ENCODE measurements at places on chromosomes 13 and 19. TPM values are rescaled to one million over a fixed set of nuclear protein-coding genes. Genes with fewer than 3 reads are reported as not detected.

SELENOV gene
- not detected for polyA plus RNA-seq

GRCh38 chr19:18062028-18062427 is 24.7 kb downstream of the IL12RB1 start:
- no peak for DNase-seq

SHISA7 gene
- not detected for polyA plus RNA-seq

ZIC2 gene
- polyA plus RNA-seq = not detected

DNA sequence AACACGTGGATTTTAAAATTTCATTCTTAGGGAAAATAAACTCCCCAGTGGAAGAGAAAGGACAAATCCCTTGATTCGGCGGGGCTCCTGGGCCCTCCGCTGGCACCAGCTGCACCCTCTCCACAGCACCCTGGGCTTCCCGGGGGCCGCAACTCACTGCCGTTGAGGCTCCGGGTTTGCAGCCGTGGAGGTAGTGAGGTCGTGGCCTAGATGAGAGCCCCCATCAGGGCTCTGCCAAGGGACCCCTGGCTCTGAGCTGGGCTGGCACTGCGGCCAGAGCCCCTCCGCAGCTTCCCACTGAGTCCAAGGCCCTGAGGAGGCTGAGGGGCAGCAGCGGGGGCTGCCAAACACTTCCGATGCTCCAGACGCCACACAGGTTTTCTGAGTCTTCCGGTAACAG is 133.7 kb upstream of the MCF2L start:
- DNase-seq = no peak

- DNase-seq = peak; percentile 47
Measured at GRCh38 chr13:110328573-110328972, 21.5 kb downstream of the COL4A2 start.

MEX3D gene
- polyA plus RNA-seq = 5.3 TPM

ONECUT3 gene
- polyA plus RNA-seq = not detected

EBI3 gene
- polyA plus RNA-seq = 0.14 TPM

DNA sequence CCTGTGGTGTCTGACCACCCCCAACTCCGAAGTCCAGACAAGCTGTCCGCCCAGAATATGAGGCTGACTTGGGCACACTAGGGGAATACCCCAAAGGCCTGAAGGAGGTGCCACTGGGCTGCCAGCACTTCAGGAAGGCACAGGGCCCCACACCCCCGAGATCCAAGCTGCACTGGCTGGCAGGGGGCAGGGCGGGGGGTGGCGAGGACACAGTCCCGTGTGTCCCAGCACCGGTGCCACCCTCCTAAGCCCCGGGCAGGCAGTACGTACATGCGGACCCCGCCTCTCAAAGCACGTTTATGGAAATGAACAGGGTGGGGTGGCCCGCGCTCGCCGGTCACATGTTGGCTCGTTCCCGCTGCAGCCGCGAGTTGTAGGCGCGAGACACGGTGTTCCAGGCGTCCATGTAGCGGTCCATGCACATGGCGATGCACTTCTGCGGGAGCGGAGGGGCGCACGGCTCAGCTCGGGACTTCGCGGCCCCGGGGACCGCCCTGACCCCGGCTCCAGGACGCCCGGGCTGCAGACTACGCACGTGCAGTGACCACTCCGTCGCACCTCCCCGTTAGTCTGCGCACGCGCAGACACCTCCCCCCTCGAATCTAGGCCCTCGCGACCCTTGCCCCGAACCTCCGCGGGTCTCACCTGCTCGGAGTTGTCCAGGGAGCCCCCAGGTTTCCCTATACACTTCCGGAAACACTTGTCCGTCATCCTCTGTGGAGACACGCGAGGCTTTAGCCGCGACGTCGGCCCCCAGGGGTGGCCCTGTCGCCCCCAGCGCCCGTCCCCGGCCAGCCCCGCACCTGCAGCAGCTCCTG is 566 bp downstream of the TIMM13 start:
- DNase-seq = peak; percentile 20

DNA sequence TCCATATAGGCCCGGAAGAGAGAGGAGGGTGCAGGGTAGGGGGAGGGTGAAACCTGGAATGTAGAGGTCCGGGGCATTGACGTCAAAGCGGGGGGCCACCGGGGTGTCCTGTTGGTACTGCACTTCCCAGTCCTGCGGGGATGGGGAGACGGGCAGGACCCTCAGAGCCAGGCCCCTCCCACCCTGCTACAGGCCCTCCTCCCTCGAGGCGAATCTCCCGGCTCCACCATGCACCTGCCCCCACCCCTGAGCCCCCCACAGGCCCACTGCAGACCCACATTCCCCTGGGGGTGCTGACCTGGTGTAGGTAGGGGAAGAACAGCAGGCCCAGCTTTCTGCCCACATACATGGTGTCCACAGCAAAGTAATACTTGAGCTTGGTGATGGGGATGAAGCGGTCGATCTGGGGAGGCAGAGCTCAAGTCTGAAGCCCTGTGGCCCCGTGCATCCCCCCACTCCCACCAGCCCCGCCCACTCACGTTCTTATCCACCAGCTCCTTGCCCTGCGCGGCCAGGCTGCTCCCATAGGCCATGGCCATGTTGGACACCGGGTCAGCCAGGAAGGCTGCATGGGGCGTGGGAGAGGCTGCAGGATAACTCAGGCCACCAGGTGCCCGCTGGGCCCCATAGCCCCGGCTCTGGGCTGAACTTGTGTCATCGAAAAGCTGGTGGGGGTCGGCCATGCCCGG is 5.0 kb downstream of the C19orf33 start:
- no peak for DNase-seq

- DNase-seq = no peak
Measured at GRCh38 chr19:10143681-10144080, 24.0 kb upstream of the EIF3G start.

Data from fibroblast of lung (primary cell).